COLO829 (cell line): ENCODE measurements at places on chromosomes 7 and 10.
A peak's percentile ranks its signal among the peaks of the same experiment; 100 is the strongest.

DNA sequence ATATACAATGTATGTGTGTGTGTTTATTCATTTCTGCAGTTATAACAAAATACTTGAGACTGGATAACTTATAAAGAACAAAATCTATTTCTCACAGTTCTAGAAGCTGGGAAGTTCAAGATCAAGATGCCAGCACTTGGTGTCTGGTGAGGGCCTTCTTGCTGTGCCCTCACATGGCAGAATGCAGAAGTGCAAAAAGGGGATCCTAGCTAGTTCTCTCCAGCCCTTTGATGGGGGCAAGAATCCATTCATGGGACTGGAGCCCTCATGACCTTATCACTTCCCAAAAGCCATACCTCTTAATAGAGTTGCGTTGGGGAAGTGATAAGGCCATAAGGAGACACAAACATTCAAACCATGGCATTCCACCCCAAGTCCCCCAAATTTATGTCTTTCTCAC lies 8.4 kb downstream of the GRB10 start:
- DNase-seq, result no peak

GRCh38 chr7:37728747-37729146 lies 45.2 kb downstream of the GPR141 start:
- no peak for DNase-seq

DNA sequence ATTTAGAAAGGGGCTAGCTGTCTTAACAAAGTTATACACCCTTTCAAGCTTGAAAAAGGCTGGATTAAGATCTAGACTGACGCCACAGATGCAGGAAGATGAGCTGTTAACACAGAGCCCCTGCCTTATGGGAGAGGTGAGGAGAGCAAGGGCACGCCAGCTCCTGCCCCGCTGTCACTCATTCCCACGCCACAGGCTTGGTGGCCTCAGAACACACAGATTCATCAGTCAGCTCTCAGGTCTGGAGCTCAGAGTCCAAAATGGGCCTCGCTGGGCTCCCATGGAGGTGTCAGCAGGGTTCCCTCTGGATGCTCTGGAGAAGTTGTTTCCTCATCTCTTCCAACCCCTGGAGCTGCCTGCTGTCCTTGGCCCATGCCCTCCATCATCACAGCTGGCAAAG lies 554.2 kb downstream of the TCERG1L start:
- DNase-seq, result no peak

GRCh38 chr10:68474021-68474420 lies 2.2 kb upstream of the DNA2 start:
- no peak for DNase-seq

DNA sequence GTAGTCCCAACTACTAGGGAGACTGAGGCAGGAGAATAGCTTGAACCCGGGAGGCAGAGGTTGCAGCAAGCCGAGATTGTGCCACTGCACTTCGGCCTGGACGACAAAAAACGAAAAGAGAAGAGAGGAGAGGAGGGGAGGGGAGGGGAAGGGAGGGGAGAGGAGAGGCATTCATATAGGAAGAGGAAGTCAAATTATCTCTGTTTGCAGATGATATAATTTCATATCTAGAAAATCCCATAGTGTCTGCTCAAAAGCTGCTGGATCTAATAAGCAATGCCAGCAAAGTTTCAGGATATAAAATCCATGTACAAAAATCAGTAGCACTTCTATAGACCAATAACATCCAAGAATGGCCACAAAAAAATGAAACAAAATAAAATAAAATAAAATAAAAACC lies 120.3 kb downstream of the LMBR1 start:
- no peak for DNase-seq

GRCh38 chr10:21599582-21599981 lies 65.5 kb downstream of the MLLT10 start:
- DNase-seq, result no peak

GRCh38 chr10:4846775-4847174 lies 20.8 kb downstream of the AKR1E2 start:
- no peak for DNase-seq

DNA sequence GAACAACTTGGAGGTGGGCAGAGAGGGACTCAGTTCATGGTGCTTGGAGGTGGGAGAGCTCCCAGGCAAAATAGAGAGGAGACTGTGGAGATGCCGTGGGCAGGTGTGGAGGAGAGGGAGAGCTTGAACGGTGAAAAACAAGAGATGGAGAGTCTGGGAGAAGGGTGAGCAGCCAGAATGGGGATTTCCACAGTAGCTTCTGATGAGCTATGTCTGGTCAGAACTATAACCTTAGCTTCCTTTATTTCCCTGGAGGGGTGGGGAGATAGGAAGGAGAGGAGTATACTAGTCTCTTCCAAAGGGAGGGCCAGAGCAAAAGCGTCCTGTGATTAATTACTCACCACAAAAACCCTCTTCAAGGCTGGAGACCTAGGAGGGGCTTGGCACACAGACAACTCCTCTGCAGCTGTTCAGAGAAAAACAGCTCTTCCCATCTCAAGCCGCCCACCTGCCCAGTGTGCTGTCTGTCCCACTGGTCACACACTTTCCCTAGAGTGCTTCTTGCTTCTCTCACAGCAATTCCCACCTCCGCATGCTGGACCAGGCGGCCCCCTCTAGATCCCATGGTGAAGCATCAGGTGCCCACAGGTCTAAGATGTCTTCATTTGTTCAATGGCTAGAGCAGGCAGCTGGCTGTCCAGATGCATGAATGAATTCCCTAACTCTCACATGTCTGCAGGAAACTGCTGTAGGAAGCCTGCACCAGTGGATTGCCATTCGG lies 41.9 kb downstream of the TAS2R41 start:
- no peak for DNase-seq

GRCh38 chr7:47247132-47247531 lies 334.8 kb downstream of the TNS3 start:
- no peak for DNase-seq

GRCh38 chr7:27835376-27835775 lies 95.4 kb downstream of the TAX1BP1 start:
- DNase-seq, result no peak

- no peak for DNase-seq
Observed at GRCh38 chr10:13632440-13632839, 45.7 kb downstream of the PRPF18 start.

GRCh38 chr10:23418051-23418681 lies 20.7 kb upstream of the OTUD1 start:
- no peak for DNase-seq

DNA sequence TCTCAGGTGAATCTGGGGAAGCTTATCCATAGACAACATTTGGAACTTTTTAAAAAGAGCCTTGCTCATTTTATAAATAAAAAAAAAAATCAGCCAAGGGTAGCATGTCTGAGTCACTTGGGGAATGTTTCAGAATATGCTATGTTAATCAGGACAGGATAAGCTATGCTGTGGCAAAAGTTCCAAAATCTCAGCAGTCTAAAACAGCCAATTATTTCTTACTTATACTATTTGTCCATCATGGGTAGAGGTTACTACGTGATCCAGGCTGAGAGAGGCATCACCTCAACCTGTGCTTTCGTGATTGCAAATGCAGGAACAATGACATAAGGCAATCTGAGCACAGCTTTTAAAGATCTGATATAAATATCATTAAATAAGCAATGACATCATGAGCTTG lies 6.5 kb downstream of the SLC13A1 start:
- DNase-seq, result no peak

DNA sequence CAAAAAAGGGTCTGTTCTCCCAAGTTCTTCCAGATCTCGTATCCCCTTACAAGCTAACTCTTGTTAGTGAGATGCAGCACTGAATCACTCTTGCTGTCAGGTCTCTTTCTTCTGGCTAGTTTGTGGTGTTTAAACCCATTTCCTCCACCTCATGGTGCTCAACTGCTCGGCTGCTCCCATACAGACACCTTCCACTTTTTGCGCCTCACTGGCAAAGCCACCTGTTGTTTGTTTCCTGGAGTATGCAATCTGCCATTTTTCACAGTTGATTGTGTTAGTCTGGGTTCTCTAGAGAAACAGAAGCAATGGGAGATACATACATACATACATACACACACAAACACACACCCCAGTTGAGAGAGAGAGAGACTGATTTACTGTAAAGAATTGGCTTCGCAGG lies 124.4 kb upstream of the SP8 start:
- no peak for DNase-seq

DNA sequence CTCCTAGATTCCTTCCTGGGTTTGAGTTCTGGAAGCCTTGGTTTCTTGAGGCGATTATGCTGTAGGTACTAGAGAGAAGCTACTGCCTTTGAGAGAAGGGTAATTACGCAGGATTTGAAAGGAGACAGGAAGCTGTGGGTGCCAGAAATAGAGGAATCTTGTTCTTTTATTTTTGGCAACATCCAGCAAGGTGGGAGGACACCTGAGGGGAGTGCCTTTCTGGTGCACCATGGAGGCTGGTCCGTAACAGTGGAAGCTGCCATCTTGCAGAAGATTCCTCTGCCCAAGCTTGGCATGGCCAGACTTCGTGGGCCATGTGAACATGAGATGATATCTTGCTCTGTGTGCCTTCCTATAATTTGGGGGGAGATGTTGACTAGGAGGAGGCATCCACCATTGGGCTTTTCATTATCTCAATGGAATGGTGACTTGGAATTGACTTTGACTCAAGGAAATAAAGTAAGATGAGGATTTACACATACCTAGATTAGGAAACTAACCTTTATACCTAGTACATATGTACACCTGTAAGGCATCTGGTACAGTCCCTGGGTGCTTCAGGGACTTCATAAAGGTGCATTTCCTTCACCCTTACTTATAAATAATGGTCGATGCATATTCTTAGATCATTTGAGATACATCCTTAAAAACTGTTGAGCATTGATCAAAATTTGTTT lies 98.2 kb downstream of the PFKFB3 start:
- DNase-seq, result no peak

DNA sequence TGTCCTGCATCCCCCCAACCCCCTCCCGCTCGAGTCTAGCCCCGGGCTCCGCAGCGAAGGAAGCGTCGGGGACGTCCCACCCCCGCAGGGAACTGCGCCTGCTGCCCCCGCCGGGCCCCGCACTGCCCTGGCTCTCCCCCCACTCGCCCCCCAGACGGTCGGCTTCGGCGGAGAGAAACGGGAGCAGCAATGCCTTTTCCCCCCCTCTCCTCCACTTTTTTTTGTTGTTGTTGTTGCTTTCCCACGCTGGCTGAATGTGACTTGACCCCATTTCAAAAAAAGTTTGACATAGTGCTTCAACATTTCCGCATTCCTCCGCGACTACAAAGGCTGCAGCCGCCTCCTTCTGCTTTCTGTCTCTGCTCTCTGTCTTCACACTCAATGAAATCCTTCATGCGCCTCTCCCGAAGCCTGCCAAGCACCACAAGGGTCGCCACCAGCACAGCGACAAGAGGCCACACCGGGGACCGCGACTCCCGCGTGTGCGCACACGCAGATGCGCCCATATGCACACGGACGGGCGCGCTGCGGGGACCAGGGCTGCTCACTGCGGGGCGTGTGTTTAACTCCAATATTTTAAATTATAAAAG lies 1.0 kb downstream of the CDK6 start:
- peak; percentile 66 for DNase-seq

DNA sequence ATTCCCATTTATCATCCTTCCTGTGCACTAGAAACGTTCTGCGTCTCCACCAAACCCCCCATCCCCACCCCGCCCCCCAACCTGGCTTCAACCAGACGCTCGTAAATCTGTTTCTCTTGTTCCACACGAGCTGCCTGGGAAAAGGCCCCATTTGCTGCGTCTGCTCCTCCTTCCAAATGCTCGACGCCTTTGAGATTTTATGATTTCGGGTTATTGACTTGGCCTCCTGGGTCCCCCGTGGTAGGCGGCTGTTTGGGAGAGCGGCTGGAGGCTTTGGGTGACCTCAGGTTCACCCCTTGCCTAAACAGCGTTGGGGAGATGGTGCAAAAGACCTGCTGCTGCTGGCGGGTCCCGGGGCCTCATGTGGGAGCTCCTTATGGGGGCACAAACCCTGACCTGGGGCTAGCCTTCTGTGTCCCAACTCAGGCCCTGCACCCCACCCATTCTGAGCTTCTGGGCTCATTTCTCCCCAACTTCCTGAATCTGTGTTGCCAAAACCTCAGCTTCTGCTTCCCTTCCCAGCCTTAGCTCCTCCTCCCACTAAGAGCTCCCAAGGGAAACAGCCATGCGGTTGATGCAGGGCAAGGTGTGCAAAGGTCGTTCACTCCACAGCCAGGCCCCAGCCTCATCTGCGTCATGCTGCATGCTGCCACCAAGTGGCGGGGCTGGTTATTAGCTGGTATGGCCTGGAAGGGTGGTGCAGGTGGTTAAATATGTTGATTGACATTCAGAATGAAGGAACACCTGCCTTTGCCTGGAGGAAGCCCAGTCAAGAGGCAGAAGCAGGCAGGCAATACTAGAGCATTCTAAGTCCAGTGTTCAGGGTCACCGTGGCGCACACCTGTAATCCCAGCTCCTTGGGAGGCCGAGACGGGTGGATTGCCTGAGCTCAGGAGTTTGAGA lies 49.1 kb upstream of the ELN start:
- peak; percentile 41 for DNase-seq

- no peak for DNase-seq
Observed at GRCh38 chr7:79386688-79387422, 66.6 kb downstream of the MAGI2 start.

DNA sequence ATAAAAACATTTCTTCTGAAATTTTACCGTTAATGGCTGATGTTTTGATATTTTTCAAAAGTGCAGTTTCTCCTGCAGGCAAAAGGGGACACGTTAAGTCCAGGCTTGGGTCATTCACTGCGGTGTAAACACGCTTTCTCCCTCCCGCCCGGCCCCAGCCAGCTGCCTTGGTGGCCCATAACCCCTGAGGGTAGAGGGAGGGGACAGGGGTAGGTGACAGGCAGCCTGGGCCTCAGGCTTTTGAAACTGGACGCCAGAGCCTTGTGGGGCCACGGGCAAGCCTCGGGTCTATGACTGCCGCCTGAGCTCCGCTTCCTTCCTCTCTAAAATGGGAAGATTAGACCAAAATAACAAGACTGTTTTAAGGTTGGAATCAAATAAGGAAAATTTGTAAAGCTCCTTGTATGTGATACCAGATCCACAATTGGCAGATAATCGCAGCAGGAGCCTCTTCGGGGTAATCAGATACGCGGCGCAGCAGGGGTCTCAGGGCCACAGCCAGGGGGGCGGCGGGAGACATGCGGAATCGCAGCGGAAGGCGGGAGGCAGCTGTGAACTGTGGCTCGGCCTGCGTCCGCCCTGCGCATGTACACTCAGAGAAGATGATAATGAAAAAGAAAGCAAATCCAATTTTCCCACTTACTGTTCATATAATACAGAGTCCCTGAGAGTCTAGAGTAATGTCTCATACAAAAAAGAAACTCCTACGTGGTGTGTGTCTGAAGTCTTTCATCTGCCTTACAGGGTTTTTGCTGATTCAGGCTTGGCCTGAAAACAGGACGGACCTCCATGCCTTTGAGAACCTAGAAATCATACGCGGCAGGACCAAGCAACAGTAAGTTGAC lies 138.3 kb downstream of the EGFR start:
- no peak for DNase-seq

DNA sequence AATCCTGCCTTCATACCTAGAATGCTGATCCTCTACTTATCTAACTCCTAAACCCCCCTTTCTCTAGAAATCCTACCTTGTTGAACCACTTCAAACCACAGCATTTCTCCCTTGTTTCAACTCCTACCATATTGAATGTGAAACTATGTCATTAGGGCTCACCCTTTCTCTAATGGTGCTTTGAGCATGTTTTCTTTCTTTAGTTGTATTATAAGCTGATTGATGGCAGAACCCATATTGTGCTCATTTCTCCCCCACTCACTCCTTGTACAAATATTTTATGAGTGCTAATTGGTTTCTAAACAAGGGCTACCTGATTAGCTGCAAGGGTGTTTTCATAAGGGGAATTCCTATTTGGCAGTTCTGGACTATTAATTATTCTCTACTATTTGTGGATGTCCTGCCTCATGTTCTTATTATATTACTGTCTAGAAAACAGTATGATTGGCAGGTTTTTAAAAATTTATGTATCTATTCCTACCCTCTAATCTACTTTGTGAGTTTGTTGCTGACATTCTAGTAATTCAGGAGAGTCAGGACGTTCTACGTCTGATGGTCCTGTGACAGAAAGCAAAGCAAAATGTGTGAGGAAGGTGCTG lies 765.8 kb downstream of the KCNMA1 start:
- DNase-seq, result no peak
